ENCODE measurements at places on chromosomes 1 and 21.

- peak; percentile 16 for DNase-seq
Observed at GRCh38 chr1:44406737-44407429, 1.8 kb downstream of the RNF220 start.

DNA sequence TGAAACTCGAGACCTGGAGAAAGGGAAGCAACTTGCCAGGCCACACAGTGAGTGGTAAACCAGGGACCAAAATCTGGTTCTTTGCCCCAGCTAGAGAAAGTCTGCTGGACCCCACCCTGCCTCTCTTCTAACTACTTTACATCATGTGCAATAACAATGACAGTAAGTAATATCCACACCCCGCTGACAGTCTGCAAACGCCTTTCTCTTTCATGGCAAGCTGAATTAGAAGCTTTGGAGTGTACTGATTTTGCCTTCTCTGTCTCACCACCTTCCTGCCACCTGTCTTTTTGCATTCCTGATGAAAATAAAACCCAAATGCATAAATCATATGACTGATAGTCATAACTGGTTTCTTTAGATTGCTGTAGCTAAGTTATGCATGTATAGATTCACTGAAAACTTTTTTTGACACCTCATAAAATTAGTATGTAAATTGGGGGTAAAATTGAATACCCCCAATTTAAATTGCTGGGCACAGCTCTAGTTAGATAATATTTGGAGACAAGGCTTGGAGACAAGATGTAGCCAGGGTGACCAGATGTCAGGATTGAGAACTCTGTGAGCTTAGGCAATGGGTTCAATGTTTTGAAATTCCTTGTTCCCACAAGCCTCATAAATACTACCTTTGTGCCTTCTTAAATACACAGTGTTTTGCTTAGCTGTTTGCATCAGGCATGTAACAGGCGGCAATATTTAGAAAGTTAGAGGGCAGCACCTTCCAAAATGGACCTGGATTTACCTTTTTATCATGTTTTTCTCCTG, 73.5 kb downstream of the ST6GALNAC5 start:
- no peak for DNase-seq

DNA sequence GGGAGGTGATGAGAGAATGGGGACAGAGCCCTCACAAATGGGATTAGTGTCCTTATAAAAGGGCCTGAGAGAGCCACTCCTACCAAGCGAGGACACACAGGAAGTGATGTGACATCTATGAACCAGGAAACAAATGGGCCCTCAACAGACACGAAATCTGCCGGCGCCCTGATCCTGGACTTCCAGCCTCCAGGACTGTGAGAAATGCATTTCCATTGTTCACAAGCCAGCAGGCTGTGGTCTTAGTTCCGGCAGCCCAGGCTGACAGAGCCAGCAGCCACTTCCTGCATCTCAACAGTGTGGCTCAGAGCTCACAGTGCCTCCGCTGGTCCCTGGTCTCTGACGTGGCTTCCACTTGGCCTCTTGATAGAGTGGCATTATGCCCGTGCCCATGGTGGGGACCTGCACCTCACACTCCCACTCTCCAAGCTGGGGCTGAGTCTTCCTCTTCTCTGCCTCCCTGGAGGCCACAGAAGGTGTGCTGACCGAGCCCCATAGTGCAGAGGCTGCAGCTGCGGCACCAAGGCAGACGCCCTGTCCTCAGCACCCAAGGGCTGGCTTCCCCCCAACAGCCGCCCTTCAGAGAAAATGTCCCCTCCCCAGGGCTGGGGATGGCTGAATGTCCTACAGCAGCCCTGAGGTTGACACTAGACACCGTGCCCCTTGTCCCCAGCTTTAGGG, 44.9 kb downstream of the ACOT7 start:
- peak; percentile 69 for DNase-seq

DNA sequence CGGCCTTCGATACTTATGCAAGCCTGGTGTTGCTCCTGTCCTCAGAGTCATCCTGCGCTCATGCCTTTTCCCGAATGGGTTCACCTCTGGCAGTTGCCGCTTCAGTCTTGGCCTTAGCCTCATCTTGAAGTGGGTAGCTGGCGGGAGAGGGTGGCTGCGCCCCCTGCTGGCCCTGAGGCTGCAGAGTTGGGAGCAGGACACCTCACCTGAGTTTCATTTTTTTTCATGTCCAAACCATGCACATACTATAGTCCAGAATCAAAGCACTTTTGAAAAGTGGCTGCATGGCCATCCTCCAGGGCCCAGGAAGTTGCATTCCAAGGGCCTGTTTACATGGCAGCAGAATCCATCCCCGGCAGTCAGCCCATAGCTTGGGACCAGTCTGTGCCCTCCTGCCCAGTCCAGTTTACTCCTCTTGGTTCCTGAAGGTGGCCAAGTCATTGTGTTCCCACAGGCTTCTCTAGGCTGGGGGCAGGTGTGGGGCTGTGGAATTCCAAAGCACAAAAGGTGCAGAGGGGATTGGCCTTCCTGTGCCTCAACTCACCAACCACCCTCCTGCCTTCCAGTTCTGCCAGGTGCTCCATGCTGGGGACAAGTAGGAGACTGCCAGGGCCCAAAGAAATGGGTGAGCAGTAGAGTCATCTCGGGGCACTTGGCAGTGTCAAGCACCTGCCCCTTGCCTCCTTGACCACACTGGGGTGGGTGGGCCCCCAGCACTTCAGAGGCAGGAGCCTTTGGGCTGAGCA, 44.0 kb downstream of the YARS1 start:
- DNase-seq: peak; percentile 76

- no peak for DNase-seq
Observed at GRCh38 chr1:182682898-182683501, 1.4 kb downstream of the RGS8 start.

DNA sequence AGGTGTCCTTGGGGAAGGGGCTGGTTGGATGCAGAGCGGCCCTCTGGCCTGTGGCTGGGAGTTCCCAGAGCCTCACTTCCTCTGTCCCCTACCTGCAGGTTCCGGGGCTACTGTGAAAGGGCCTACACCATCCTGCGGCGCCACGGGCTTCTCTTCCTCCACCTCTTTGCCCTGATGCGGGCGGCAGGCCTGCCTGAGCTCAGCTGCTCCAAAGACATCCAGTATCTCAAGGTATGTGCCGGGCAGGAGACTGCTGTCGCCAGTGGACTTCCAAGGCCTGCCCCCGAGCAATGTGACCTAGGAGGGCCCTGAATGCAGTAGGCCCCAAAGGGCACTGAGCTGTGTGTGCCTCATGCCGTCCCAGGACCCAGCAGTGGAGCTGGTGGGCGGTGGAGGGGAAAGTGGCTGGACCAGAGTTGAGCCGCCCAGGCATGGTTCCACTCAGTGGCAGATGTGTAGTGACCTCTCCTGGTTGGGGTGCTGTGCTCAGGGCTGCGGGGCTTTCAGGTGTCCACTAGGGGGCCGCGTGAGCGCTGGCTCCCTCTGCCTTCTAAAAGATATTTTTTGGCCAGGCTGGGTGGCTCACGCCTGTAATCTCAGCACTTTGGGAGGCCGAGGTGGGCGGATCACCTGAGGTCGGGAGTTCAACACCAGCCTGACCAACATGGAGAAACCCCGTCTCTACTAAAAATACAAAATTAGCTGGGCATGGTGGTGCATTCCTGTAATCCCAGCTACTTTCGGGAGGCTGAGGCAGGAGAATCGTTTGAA, 73.4 kb downstream of the PIK3CD start:
- DNase-seq: peak; percentile 75

DNA sequence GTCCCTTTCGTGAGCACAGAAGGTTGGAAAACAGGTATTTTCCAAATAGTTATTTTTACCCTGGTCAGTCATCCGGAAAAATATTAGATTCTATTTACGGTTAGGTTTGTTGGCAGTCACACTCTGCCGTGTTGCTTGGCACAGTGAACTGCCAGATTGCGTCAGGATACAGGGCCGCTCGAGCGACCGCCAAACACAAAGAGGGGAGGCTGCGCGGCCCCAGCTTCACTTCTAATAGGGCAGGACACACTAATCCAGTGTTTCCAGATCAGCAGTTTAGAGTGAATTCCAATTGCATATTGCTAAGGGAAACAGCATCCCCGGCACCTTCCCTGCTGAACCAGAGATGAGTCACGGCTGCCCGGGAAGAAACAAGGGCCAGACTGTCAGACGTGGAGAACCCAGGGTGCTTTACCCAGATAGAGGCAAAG, 22.9 kb downstream of the UMODL1 start:
- no peak for DNase-seq

DNA sequence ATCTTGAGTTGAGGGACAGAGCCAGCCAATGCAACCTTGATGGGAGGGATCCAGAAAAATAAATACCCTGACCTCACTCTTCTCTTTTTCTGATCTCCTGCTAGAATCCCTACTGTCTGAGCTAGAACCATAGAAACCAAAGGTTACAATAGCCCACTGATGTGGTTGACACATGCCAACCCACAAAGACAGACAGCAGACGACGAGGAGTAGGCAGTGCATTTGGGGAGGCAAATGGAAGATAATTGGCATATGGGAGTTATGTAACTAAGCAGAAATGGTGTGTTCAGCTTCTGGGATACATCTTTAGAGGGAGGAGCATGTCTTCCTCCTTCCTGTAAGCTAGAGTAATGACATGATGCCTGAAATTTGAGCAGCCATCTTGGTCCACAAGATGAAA, 171.7 kb upstream of the FGGY start:
- DNase-seq: peak; percentile 29

GRCh38 chr1:204222764-204223055, 8.9 kb upstream of the GOLT1A start:
- no peak for DNase-seq

- DNase-seq: no peak
Observed at GRCh38 chr1:240029418-240029817, 62.3 kb upstream of the FMN2 start.

GRCh38 chr1:53372501-53372951, 44.7 kb upstream of the LRP8 start:
- DNase-seq: no peak

DNA sequence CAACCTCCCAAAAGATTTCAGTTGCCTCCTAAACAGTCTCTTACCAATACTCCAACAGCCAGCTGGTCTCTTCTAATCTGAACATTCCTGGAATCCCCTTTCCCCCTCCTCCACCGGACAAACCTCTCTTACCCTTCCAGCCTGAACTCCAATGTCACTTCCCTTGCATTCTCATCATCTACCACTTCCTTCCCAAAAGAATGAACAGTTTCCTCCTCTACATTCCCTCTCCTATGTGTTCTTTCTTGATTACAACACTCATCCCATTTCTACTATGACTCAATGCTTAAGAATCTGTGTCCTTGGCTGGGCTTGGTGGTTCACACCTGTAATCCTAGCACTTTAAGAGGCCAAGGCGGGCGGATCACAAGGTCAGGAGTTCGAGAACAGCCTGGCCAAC, 417.1 kb downstream of the SETD4 start:
- no peak for DNase-seq

GRCh38 chr21:46207920-46208591, 20.5 kb downstream of the LSS start:
- no peak for DNase-seq

Data from CD4-positive, alpha-beta T cell treated with Interleukin-12 subunit alpha and Interleukin-12 subunit beta, for 1 hour (primary cell).